ENCODE measurements at places on chromosomes 2 and 18.
A peak's percentile ranks its signal among the peaks of the same experiment; 100 is the strongest.

DNA sequence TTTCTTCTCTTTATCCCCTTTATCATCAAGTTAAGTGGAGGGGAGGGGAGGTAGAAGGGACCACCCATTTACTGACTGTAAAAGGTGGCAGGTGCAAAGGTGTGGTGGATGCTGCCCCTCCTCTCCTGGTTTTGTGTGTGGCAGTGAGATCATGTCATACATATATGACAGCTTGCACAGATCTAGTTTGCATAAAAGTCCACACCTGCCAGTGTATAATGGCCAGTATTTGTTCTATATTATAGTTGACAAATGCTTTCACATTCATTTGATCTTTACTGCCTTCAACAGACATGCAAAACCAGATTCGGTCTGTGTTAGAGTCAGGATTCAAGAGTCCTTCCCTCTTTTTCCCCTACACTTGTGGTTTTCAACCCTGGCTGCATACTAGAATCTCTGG, 55.1 kb downstream of the TGFA start:
- no peak for DNase-seq

- no peak for DNase-seq
These were observed 503.2 kb upstream of the SLC8A1 start for GRCh38 chr2:40955042-40955441.

GRCh38 chr2:15968280-15969178, 28.2 kb downstream of the MYCN start:
- DNase-seq: no peak

GRCh38 chr18:12057419-12058039, 36.1 kb upstream of the ANKRD62 start:
- no peak for DNase-seq

GRCh38 chr2:177763531-177764265, 308.9 kb downstream of the PDE11A start:
- DNase-seq: peak; percentile 54

DNA sequence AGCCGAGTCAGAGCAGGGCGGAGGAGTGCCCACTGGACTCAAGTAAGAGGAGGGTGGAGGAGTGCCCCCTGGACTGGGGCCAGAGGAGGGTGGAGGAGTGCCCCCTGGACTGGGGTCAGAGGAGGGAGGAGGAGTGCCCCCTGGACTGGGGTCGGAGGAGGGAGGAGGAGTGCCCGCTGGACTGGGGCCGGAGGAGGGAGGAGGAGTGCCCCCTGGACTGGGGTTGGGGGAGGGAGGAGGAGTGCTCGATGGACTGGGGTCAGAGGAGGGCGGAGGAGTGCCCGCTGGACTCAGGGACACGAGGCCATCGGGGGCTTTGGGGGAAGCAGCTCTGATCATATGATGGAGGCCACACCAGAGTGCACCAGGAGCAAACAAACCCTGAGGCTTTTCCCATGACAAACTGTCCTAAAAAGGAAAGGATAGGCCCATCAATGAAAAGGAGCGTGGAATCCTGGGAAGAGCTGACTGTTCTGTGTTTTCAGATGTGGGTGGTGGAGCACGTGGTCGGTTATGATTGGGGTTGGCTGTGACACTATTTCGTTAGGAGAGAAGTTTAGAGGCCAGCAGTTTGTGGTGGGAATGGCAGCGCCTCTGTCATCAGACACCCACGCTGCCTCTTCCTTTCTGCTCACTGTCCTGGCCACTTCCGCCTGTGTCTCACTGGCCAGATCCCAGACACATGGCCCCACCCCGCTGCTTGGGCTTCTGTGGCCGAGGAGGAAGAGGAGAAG, 24.5 kb upstream of the HPCAL1 start:
- DNase-seq: no peak

GRCh38 chr18:41721103-41721790, 233.8 kb upstream of the PIK3C3 start:
- DNase-seq: no peak

- no peak for DNase-seq
These were observed 1.1 kb upstream of the HDHD2 start for GRCh38 chr18:47151439-47151838.

DNA sequence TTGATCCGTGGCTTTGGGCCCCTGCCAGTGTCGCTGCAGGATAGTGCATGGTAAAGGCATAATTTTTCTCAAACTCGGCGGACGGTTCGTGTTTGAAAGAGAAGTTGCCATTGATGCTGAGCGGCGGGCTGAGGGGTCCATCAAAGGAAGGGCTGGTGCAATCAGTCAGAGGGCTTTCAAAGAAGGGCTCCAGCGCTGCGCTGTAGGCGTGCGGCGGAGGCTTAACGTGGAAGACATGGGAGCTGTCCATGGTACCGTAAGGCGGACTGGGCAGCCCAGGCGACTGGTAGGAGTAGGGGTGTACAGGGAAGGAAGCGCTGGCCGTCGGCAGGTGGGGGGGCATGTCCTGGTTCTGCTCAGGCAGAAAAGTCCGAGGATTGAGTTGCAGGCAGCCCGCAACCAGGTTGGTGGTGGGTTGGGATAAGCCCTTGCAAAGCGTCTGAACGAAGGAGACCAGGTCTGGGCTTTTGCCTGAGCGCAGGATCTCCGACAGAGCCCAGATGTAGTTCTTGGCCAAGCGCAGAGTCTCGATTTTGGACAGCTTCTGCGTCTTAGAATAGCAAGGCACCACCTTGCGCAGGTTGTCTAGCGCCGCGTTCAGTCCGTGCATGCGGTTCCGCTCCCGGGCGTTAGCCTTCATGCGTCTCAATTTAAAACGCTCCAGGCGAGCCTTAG, 2.3 kb downstream of the NEUROD1 start:
- peak; percentile 45 for DNase-seq

DNA sequence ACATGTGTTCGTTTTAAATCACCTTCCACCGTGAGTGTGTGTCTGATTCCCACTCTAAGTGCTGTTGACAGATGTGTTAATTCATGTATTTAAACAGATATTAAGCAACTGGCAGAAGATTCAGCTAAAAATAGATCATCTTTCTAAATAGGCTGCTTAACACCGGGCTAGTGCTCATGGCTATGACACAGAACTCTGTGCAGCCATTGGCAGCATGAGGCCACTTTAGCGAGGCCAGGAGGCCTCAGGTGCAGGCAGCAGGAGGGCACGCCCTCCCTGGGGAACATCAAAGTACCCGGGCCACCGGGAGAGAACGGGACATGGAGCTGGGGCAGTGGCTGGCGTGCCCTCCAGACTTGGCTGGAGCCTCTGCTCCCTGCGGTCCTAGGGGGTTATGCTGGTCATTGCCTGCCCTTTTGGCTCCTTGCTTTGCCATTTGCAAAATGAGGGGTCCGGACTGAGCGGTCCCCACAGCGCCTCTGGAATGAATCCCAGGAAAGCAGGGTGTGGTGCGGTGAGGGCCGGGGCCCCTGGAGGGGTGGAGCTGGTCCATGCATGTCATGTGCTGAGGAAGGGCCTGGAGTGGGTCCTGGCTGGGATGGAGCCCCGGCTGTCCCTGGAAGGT, 62.8 kb upstream of the HDAC4 start:
- no peak for DNase-seq

- no peak for DNase-seq
These were observed 48.3 kb downstream of the RAB31 start for GRCh38 chr18:9756271-9756932.

DNA sequence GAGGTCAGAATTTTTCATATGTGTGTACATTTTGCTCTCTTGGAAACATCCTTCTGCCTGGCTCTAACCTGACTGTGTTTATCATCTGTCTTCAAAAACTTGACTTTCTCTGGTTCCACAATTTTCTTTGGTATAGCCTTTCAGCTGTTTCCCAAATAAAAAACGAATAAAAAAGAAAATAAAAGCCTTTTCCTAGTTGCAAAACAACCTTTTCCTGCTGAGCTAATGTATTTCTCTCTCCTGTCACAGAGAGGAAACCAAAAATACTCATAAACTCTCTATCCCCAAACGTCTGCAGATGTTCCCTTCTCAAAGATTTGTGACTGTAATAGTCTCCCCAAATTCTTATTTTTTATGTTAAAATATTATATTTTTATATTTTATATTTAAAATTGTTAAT, 505.3 kb upstream of the SLC39A10 start:
- no peak for DNase-seq

DNA sequence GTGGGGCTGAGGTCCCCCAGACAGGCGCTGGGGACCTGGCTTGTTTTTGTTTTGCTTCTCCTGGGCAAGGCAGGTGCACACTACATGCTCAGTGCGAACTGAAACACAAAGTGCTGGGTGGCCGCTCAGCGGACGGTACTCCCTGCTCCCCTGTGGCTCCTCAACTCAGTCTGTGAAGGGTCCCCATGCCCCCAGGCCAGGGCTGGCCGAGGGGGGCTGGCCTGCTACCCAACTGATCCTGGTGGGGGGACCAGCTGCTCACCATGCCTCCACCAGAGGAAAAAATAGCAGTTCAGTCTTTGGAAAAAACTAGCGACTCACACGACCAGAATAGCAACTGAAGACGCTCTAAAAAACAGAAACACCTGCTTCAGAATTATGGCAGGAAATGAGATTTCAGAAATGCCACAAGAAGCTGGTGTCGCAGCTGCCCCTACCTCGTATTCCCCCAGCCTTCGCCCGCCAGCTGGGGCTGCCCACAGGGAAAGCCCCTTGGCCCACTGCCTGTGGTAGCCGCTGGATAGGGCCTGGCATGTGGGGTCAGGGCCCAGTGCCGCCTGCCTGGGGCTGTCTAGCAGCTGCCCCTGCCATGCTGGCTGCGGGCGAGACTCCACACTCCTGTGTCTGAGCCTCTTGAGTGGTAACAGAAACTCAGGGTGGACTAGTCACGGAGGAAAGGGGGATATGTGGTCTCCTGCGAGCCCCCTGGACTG, 43.7 kb downstream of the MEX3C start:
- DNase-seq: no peak

- no peak for DNase-seq
These were observed 85.9 kb upstream of the PMAIP1 start for GRCh38 chr18:59813942-59814341.

DNA sequence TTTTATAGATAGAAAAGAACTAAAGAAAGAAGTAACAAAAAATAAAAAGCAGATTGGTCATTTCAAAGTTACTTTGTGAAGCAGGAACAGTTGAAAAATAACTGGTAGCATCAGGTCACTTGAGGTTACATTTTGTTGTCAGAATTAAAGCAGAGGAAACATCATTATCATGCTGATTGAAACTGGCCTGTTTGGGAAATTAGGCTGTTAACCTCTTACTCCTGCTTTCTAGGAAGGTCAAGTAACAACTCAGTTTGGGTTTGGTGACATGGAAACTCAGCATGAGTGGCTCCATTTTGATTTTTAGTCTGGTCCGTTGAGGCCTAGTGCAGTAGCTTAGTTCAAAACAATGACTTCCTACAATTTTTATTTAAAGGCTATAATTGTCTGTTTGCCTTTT, 1383.5 kb downstream of the DPP10 start:
- no peak for DNase-seq

DNA sequence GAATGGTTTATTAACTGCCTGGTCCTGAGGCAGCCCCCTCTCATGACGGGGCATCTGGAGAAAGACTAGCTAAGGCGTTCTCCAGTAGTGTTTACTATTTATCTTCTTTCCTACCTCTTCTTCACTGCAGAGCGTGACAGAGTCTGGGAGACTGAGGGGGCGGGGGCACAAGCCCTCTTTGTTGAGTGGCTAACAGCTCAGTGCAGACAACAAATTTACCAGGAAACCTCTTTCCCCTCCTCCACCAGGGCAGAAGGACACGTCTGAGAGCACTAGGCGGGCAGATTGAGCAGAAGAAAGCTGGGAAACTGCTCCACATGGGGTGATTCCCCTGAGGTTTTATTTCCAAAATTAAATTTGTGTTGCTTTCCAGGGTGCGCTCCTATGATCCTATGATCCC, 322.1 kb downstream of the CNTNAP5 start:
- no peak for DNase-seq

DNA sequence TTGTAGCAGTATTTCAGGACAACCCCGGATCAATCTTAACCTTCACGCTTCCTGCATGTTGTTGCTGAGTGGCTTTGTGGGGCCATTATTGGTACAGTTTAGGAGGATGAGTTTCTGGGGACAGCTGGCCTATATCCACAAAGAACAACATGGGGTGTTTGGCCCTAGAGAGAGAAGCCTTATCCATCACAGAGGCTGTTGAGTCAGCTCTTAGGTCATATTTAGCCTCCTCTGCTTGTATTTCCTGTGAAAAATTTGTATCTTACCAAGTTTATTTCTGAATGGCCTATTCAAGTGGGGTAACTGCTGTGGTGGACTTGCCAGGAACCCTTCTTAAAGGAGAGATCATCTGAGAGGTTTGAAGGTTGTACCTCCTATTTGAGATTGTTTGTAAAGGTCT, 77.6 kb downstream of the MAP4K4 start:
- no peak for DNase-seq

- peak; percentile 75 for DNase-seq
These were observed 67.9 kb downstream of the LRRFIP1 start for GRCh38 chr2:237695201-237695780.

GRCh38 chr2:69564604-69565003, 78.9 kb downstream of the AAK1 start:
- no peak for DNase-seq

GRCh38 chr2:26649322-26649721, 8.2 kb upstream of the CIB4 start:
- no peak for DNase-seq

GRCh38 chr2:117179405-117179804, 635.1 kb upstream of the DDX18 start:
- DNase-seq: no peak

DNA sequence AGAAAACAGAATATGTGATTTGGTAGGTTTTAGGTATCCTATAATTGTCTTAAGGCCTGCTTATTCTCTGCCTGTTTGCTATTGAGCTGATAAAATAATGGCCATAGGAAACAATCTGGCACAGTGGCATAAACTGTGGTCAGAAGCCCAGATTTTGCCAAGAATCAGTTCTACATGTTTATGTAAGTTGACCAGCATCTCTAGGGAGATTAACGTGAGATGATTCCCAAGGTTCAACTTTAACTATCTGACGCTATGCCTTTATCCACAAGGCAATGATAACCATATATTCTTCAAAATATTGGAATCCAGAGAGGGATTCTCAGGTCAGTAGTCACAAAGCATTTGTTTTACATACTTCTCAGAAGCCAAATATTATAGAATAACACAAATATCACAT, 25.6 kb downstream of the AP1S3 start:
- DNase-seq: no peak

DNA sequence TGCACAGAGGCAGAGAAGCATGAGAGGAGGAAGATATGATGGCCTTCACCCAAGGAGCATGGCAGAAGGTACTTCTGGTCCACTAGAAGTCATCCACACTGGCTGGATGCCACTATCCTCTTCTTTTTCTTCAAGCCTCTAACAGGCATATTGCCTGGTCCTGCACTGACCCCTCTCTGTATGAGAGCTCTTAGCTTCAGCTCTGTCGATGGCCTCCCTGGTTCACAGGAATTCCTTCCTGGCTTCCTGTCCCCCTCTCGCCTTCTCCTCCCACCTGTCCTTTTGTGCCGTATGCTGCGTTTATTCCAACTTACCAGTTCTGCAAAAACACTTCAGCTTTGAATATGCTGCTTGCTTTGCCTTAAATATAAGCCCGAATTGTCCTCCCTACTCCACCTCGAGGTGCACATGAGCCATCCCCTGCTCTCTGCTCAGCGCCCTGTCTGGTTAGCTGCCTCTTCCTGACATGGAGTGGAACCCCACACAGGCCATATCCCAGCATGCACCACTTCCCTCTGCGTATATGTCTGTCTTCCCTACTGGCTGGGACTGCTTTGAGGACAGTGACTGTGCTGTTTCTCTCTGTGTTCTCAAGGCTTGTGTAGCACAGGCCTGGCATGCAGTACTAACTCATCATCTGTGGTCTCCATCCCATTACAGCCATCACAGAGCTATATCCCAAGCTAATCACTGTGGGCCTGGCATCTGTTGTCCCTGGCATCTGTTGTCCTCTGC, 474.9 kb downstream of the EIPR1 start:
- no peak for DNase-seq

GRCh38 chr2:191811807-191812602, 34.9 kb downstream of the CAVIN2 start:
- DNase-seq: peak; percentile 59

GRCh38 chr2:172261292-172261691, 158.6 kb upstream of the DLX2 start:
- DNase-seq: no peak
